ENCODE measurements at places on chromosomes 12 and 14. TPM values are rescaled to one million over a fixed set of nuclear protein-coding genes. Genes with fewer than 3 reads are reported as not detected.

METTL3 gene
- total RNA-seq: 34.9 TPM

MSRB3 gene
- total RNA-seq: 4.8 TPM

ALX1 gene
- under 0.01 TPM for total RNA-seq

BCL11B gene
- total RNA-seq: 14.8 TPM

PRH2 gene
- total RNA-seq: not detected

VASH1 gene
- 0.85 TPM for total RNA-seq

PLEKHH1 gene
- total RNA-seq: 2.7 TPM

TROAP gene
- 0.07 TPM for total RNA-seq

SAMD15 gene
- under 0.01 TPM for total RNA-seq

CLBA1 gene
- 11.8 TPM for total RNA-seq

Data from nasal cavity respiratory epithelium epithelial cell of viscerocranial mucosa (primary cell).